ENCODE measurements at places on chromosomes 3 and 15. TPM values are rescaled to one million over a fixed set of nuclear protein-coding genes. Genes with fewer than 3 reads are reported as not detected.

GRCh38 chr3:128481438-128481942, 11.5 kb downstream of the GATA2 start:
- DNase-seq, result no peak

The ADAMTS7 gene
- 6.5 TPM for total RNA-seq

GRCh38 chr3:59660852-59661625, 611.2 kb upstream of the CFAP20DC start:
- no peak for DNase-seq

DNA sequence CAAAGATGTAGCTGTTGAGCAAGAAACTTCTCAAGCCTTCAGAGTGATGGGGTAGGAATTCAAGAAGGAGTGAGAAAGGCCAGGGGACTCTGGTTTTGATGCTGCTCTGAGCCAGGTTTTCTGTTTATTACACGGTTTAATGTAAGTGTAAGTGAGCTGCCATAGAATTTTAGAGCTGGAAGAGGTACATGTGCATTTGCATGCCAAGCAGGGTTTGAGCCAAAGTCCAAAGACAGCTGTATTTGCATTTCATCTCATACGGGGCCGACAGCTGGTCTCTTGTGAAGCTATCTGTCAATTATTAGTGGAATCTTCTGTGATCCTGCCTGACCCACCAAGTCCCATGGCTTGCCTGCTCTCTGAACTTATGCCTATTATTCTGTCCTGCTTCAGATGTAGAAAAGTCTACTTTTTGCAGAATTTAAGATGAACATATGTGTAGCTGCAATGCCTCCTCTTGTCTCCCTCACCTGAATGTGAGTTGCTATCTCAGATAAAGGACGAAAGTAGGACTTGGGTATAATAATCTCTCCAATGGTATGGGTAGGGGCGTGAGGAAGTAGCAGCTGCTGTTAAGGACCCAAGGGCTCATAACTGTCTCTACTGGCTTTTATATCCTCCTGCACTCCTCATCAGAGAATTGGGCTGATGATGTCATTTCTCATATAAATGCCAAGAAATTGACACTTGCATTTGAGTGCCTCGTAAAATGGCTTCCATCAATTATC, 160.0 kb downstream of the SQOR start:
- DNase-seq, result no peak

DNA sequence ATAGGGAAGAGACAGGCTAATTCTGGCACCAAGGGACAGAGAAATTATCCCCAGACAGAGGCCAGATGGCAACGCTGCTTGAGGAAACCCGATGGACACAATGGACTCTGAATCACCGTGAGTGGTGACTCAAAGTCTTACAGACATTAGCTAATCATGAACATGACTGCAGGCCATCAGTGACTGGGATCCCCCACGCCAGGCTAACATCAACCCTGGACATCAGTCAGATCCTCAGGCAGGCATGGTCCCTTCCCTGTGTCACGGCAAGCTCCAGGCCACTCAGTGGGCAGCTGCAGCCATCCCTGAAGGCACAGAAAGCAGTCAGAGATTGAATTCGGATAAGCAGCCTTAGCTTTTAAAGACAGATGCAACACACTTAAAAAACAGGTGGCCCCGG, 23.8 kb upstream of the OXTR start:
- no peak for DNase-seq

The STRA6 gene
- not detected for total RNA-seq

Measured in omental fat pad (tissue), 4 donors.